WTC11 (cell line): ENCODE measurements at places on chromosomes 2 and 18.

- H3K36me3 ChIP-seq, result no peaks in the 10 kb centered on the region
- H3K4me3 ChIP-seq, result no peak overlapping the region
- DNase-seq, result no peak
- no peak overlapping the region for H3K27ac ChIP-seq
Measured at GRCh38 chr2:170284205-170284604, 106.3 kb downstream of the MYO3B start.

DNA sequence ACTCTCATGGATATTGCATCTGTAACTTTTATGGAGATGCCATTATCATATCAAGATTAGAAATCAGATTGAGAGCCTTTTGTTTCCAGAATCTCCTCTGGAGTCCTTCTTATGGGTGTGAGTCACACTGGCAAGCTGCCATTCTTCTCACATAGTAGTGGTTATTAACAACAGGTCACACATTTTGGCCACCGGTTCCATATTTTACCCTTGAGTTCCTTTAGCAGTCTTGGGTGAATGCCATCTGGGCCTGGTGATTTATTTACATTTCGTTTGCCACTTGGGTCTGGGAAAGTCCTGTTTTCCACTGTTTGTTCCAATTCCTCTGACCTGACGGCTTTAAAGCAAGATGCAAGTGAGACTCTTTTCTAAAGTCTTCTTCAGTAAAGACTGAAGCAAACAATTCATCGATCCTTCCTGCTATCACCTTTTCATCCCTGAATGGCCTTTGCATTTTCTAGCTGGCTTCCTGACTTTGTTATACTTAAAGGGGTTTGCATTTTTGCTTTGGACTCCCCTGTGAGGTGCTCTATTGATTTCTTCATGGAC lies 80.5 kb upstream of the CAVIN2 start:
- no peak for DNase-seq
- H3K36me3 ChIP-seq, result peaks cover 7% of the 10 kb centered on the region
- H3K4me1 ChIP-seq, result peaks cover 31% of the 10 kb centered on the region
- H3K4me3 ChIP-seq, result no peak overlapping the region; the same call in 1 of the 2 replicates
- H3K27me3 ChIP-seq, result no peaks in the 10 kb centered on the region; the same call in 1 of the 2 replicates

GRCh38 chr2:195649629-195650190 lies 7.3 kb upstream of the SLC39A10 start:
- no peaks in the 10 kb centered on the region; the same call in 1 of the 2 replicates for H3K27me3 ChIP-seq
- H3K36me3 ChIP-seq, result no peaks in the 10 kb centered on the region

- H3K27me3 ChIP-seq, result no peaks in the 10 kb centered on the region
- no peaks in the 10 kb centered on the region for H3K36me3 ChIP-seq
- H3K27ac ChIP-seq, result no peak overlapping the region
- no peak for DNase-seq
- peaks cover 4% of the 10 kb centered on the region; the same call in 1 of the 2 replicates for H3K4me1 ChIP-seq
Measured at GRCh38 chr2:216829533-216829932, 30.3 kb downstream of the TNP1 start.

DNA sequence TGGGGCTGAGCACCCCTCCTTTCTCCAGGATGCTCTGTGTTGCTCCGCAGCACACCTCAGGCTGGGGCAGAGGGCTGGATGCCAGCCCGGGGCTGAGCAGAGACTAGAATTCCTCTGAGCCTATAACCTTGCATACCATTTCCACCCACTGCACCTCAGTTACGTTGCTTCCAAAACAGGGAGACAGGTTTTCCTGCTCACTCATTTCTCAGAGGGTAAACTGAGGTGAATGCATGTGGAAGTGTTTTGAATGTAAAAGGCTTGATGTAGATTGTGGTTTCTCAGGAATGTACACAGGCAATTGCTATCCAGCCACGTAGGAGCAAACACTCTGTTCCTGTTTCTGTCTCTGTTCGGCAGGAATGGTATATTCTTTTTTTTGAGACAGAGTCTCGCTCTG lies 45.3 kb downstream of the EDAR start:
- peaks cover 24% of the 10 kb centered on the region for H3K36me3 ChIP-seq
- H3K4me1 ChIP-seq, result 0 out of 2 replicates have a peak, but pooled peaks cover 3% of the 10 kb centered on the region
- H3K27me3 ChIP-seq, result peaks cover 5% of the 10 kb centered on the region
- H3K27ac ChIP-seq, result no peak overlapping the region

- peaks cover 40% of the 10 kb centered on the region for H3K36me3 ChIP-seq
- H3K27ac ChIP-seq, result no peak overlapping the region
- H3K4me3 ChIP-seq, result no peak overlapping the region
- no peak for DNase-seq
Measured at GRCh38 chr2:178530131-178530530, 49.9 kb downstream of the PLEKHA3 start.

- peaks cover 64% of the 10 kb centered on the region for H3K4me1 ChIP-seq
- DNase-seq, result no peak
- peaks cover 9% of the 10 kb centered on the region for H3K36me3 ChIP-seq
- H3K27me3 ChIP-seq, result no peaks in the 10 kb centered on the region
- no peak overlapping the region for H3K4me3 ChIP-seq
Measured at GRCh38 chr2:69774984-69775982, 33.3 kb downstream of the ANXA4 start.

DNA sequence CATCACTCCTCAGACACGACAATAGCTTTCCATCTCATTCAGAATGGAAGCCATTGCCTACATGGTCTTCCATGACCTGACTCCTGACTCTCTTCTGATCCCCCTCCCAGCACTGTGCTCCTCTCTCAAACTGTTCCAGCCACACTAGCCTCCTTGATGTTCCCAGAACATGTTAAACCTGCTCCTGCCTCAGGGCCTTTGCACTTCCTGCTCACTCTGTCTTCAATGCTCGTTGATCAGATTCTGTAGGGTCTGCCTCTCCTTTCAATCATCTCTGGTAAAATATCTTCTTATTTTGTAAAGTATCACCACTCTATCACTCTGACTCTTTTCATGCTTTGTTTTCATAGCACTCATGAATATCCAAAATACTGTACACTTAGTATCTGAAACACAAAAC lies 84.9 kb downstream of the SESTD1 start:
- peak overlapping the region; percentile 77 for H3K27ac ChIP-seq
- no peaks in the 10 kb centered on the region for H3K27me3 ChIP-seq
- peaks cover 56% of the 10 kb centered on the region for H3K4me1 ChIP-seq
- DNase-seq, result no peak
- H3K4me3 ChIP-seq, result no peak overlapping the region
- peaks cover 5% of the 10 kb centered on the region for H3K36me3 ChIP-seq

GRCh38 chr2:173354073-173354581 lies 545 bp upstream of the CDCA7 start:
- H3K4me1 ChIP-seq, result peaks cover 44% of the 10 kb centered on the region
- no peak for DNase-seq
- peak overlapping the region; percentile 90 for H3K4me3 ChIP-seq
- peak overlapping the region; percentile 98 for H3K27ac ChIP-seq
- no peaks in the 10 kb centered on the region for H3K27me3 ChIP-seq

DNA sequence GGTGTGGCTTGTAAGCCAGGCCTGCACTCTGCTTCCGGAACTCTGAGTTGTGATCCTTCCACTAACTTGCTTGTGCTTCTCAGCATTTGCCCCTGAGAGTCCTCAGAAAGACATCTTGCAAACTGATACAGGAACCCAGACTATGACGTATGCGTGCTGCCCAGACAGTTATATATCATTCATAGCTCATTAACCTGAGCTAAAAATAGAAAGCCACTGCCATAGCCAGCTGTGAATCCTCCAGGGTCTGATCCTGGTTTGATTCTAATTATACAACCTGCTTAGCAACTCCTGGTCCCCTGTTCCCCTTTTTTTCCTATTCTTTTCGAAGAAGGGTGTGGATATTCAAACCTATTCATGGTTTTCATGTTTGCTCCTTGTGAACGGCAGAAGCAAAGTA lies 63.7 kb downstream of the MARCHF4 start:
- no peaks in the 10 kb centered on the region for H3K36me3 ChIP-seq
- peaks cover 6% of the 10 kb centered on the region for H3K4me1 ChIP-seq
- no peak overlapping the region for H3K27ac ChIP-seq
- no peak overlapping the region for H3K4me3 ChIP-seq
- no peak for DNase-seq

- H3K4me1 ChIP-seq, result peaks cover 24% of the 10 kb centered on the region
- no peak overlapping the region for H3K4me3 ChIP-seq
Measured at GRCh38 chr2:106020821-106021661, 173.1 kb downstream of the UXS1 start.

DNA sequence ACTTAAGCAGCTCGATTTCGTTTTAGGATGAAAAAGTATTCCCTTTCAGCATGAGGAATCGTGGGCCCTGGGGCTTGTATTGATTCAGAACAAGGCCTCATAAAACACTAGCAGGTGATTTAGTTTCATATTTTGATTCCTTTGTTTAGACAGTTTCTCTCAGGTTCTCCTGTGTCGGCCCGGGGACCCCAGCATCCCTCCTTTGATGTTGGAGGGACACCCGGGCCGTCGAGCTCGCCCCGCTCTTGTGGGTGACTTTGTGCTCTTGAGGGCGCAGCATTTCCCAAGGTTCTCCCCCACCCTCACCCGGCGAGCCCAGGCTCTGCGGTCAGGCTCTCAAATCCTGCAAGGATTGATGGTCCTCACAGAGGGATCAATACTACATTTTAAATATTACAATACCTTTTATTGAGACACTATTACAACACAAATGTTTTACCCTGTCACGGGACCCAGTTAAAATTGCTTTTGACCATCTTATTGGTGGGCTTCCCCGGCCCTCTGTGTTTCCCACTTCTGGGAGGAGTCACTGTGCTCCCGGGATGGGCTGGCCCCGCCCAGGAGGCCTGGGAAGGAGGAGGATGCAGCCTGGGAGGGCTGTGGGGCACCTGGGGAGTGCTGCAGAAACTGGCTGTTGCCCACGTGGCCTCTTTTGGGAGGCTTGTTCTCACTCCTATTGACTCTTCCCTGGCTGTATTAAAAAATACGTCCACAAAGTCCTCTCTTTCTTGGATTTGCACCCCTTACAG lies 222.6 kb downstream of the INSIG2 start:
- H3K4me3 ChIP-seq, result peak overlapping the region; percentile 78
- H3K27me3 ChIP-seq, result peaks cover 16% of the 10 kb centered on the region
- H3K27ac ChIP-seq, result peak overlapping the region; percentile 98
- peaks cover 3% of the 10 kb centered on the region; the same call in 1 of the 2 replicates for H3K36me3 ChIP-seq
- peaks cover 46% of the 10 kb centered on the region for H3K4me1 ChIP-seq

GRCh38 chr18:3478262-3478978 lies 28.4 kb downstream of the TGIF1 start:
- H3K27me3 ChIP-seq, result no peaks in the 10 kb centered on the region
- peaks cover 25% of the 10 kb centered on the region for H3K4me1 ChIP-seq
- no peak overlapping the region for H3K27ac ChIP-seq
- no peak overlapping the region for H3K4me3 ChIP-seq
- peaks cover 17% of the 10 kb centered on the region for H3K36me3 ChIP-seq

GRCh38 chr2:162177301-162177700 lies 25.3 kb upstream of the GCG start:
- no peak overlapping the region for H3K4me3 ChIP-seq
- H3K27ac ChIP-seq, result no peak overlapping the region
- H3K4me1 ChIP-seq, result peaks cover 30% of the 10 kb centered on the region
- no peaks in the 10 kb centered on the region for H3K27me3 ChIP-seq
